ENCODE measurements at places on chromosomes 3 and 15.

DNA sequence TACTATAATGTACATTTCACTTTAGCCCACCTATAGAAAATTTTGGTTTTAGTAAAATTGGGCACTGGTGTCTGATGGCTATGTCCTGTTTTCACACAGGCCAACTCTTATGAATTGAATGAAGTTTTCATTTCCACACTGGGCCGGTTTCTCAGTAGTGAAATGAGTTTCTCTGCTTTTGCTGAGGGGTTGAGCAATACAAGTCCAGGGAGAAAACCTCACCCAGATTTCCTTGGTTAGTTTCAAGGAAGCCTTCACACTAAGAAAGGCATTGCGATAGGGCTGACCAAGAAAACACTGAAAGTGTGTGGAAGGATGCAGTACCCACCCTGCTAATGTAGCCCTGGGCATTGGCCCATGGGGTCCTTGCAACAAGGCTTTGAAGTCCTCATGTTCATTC, 331.5 kb upstream of the CFAP20DC start:
- DNase-seq: no peak

DNA sequence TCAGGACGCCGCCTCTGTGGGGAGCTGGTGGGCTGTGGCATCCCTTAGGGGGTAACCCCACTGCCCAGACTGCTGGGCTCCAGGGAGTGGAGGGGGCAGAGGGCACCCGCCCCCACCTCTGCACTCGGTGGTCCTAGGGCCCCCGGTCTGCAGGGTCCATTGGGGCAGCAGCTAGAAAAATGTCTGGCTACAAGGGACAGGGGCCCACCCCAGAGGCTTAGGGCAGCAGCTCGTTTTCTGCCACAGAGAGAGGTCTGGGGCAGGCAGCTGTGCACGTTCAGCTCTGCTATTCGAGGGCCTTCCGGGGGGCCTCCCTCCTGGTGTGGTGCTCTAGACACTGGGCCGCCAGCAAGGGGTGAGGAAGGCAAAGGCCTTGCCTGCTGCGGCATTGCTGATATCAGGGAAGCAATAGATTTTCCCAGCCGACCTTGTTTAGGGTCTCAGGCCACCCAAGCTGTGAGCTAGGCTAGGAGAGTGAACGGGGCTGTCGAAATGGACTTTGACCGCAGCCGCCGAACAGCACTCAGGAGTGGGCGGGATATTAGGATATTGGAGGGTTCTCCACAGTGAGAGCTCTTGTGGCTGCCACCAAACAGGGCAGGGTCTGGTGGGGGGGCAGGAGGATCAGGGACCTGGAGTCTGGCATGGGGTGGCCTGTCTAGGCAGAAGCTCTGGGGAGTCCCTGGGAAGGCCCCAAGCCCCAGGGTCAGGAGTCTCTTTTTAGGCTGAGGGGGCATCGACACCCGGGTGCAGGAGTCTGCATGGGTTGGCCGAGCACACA, 61.4 kb upstream of the KLF13 start:
- no peak for DNase-seq

DNA sequence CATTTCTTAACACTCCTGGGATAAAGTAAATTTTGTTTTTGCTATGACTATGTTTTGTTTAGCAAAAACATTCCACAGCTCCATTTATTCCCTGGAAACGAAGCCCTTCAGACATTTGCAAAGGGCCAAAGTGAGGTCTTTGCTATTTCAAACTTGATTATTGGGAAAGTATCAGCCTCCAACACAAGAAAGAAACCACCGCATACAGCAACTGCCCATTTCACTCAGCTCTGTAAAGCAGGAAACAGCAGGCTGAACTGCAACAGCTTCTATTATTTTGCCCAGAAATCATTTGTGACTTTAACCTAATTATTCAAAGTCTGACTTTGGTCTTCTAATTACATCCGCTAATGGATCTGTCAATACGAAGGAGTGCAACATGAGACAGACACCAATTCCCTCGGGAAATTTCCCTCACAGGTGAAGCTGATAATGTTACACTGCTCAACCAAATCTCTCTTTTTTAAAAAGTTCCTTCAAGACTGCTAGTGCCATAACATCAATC, 72.1 kb downstream of the RFTN1 start:
- DNase-seq: no peak

DNA sequence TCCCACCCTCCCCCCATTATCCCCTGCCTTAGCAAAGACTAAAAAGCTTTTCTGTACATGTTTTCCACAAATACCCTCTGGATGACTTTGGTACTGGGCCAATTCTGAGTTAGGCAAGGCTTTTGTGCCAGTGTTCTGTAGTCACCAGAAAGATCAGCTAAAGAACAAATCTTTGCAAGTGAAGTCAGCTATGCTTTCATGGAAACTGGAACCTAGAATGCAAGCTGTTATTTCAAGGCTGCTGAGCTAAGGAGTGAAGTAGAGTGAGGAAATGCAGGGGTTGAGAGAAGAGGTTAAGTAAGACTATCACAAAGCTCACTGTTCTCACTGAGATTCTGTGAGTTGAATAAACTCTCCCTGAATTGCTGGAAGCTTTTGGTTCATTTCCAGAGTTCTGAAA, 107.8 kb upstream of the CNTN3 start:
- DNase-seq: no peak

DNA sequence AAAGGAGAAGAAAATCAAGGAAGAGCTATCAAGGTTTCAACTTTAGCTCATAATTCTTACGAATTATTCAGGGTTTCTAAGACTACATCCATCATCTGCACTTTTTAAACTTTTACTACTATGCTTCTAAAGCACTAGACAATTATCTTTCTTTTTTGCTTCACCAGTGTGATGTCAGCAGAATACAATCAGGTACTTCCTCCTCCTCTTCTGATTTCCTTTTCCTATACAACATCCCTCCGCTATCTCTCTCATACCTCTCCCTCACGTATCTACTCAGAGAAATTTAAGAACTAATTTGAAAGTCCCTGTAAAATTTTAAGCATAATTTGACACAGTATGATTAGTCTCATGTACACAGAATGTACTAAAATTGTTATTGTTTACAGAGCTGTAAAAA, 47.3 kb upstream of the USP50 start:
- no peak for DNase-seq

DNA sequence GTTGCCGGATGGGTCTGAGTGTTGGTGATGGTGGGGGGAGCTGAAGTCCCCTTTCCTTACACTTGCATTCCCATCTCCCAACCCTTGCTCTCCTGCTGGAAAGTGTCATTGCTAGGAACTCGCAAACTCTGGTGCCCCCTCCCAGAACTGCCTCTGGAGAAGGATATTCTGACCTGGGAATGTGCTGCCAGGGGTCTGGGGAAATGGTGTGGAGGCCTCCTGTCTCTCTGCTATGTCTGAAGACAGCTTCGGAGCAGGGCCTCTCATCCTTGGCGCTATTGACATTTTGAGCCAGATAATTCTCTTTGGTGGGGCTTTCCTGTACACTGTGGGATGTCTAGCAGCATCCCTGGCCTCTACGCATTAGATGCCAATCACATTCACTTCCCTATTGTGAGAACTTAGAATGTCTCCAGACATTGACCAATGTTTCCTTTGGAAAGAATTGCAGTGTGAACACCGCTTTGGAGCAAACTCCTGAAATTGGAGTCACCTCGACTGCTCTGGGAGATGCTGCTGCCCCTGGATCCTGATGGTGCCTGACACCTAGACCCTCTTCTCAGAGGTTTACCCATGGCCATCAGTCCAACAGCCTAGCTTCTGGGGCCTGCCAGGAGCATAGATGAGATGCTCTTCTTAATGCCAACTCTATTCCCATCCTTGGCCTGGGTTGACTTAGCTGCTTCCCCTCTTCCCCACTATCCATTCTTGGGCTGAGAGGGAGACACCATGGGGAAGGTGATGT, 2.2 kb upstream of the KY start:
- no peak for DNase-seq

- DNase-seq: no peak
These were observed 25.7 kb downstream of the ZNF35 start for GRCh38 chr3:44674211-44674610.

DNA sequence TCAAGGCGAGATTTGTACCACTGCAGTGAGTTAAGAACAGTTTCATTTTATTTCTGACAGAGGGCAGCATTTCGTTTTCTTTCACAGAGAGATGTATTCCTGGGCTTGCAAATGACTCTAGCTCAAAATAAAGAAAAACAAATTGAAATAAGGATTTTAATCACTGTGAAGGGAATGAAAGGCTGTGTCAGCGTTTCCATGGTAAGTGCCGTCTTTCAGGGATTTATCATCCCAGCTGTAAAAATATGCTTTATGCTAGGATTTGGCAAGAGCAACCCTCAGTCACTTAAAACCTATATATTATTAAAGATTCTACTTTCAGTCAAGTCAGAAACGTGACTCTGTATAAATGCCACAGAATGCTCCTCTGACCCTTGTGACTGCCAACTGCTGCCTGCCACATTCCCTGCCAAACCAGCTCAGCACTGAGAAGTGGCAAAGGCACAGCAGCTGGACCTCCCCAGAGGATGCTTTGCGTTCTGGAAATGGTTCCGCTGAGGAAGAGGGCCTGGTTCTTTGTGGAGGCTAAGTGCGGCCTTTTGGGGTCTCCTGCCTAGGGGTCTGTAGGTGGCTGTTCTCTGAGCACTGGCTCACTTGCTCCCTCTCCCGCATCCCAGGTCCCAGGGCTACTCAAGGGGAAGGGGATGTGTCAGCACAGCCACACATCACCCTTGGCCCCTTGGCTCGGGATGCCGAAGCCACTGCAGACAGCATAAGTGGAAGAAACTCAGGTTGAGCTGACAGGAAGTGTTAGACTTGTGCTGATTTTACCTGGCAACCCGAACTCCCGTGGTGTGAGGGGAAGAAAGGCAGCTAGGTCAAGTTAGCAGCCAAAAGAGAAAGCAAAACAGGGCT, 56.6 kb upstream of the POMGNT2 start:
- no peak for DNase-seq

- DNase-seq: no peak
These were observed 9.1 kb downstream of the GHRL start for GRCh38 chr3:10283638-10284037.

All from activated CD4-positive, CD25-positive, alpha-beta regulatory T cell (primary cell).